ENCODE measurements at places on chromosomes 3 and 15.

- no peak for DNase-seq
These were observed 45.3 kb downstream of the PLS1 start for GRCh38 chr3:142641504-142641903.

- DNase-seq, result no peak
These were observed 411.1 kb downstream of the SOX2 start for GRCh38 chr3:182122779-182123178.

DNA sequence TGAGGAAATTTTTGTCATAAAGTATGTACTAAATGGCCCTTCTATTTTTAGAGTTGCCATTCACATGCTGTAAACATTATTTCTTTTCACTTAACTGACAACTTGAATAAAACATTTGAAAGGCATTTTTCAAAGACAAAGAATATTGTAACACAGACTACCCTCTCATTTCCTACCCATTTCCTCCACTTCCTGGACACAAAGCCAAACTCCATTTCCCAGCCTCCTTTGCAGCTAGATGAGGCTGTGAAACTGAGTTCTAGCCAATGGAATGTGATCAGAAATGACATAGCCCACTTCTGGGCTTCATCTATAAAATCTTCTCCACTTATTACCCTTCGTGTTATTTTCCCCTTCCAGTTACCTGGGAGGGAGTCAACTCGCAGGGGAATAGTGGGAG lies 288.9 kb upstream of the DPH6 start:
- DNase-seq, result no peak

GRCh38 chr3:38141173-38141951 lies 2.9 kb downstream of the MYD88 start:
- no peak for DNase-seq

DNA sequence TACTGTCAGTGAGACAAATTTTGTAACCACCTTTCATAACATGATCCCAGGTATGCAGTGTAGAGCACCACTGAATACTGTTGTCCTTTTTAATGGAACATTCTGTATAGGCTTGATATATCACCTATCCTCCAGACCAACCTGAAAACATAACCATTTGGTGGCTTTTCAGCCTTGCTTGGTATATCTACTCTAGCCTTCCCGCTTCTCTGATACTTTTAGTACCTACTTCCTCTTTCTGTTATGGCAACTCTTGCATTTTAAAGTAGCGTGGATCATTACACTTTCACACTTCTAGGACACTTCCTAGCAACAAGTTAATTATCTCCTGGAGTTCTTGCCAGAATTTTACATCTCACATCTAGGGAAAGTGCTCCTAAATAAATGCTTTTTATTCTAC lies 226.6 kb upstream of the ROBO1 start:
- DNase-seq, result no peak

GRCh38 chr3:184805351-184806038 lies 6.5 kb upstream of the VPS8 start:
- DNase-seq, result no peak

DNA sequence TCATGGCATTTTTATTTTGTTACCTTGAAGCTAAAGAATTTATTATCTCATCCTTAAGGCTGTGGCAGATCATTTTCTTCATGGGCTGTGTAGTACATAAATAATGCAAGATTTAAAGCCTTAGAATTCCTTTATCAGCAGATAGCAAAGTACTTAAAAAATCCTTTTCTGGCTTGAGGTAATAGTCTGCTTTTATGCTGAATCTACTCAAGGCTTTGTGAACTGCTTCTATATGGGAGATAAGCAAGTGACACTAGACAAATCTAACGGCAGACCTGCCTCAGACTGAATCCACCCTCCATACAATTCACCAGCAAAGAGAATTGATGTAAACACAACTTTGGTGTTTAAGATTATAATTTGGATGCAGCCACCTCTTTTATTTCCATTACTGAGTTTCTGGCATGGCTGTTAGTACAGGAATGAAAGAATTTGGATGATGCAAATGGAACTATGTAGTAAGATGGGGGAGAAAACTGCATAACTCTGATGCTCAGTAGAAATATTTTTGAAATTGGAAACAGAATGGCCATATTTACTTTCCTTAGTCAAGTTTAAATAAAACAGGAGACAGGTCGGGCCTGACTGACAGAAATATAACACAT lies 1121.5 kb downstream of the NAALADL2 start:
- DNase-seq, result no peak

DNA sequence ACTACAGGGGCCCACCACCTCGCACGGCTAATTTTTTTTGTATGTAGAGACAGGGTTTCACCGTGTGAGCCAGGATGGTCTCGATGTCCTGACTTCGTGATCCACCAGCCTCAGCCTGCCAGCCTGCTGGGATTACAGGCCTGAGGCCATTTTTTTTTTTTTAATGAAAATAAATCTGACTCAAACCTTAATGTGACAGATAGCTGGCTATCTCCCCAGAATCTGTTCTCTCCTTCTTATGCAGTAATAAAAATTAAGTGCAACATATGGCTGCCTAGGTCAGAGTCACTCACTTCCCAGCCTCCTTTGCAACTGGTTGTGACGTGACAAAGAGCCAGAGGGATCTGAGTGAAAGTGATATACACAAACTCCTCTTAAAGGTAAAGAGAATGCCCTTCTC lies 53.0 kb downstream of the ZNF148 start:
- DNase-seq, result no peak

DNA sequence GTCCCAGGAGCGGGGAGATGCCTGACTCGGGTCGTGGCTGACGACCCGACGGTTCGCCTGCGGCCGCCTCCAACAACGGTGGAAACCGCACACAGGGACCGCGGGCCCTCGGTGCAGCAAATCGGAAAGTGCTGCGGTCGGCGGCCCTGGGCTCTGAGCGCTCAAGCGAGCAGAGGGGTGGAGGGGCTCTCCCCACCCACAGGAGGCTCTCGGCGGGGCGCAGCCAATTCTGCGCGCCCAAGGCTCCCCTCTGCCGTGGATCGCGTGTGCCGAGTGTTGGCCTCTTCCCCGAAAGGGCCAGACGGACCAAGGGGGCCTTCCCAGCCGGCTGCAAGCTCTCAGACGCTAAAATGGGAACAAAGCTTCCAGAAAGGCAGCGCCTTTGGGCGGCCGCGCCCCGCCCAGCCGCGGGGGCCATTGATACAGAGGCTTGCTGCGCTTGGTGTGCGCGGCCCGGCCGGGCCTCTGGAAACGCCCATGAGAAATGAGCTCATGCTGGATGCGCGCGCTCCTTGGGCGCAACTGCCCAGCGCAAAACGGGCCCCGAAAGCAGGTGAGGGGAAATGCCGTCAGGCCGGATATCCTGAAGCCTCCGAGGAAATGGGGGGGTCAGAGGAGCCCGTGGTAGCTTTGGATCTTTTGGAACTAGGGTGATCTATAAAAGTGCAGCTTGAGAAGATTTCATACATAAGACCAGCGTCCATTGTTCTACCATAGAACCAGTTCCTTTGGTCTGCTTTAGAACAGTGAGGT lies 1.2 kb upstream of the GSK3B start:
- DNase-seq, result peak; percentile 85

DNA sequence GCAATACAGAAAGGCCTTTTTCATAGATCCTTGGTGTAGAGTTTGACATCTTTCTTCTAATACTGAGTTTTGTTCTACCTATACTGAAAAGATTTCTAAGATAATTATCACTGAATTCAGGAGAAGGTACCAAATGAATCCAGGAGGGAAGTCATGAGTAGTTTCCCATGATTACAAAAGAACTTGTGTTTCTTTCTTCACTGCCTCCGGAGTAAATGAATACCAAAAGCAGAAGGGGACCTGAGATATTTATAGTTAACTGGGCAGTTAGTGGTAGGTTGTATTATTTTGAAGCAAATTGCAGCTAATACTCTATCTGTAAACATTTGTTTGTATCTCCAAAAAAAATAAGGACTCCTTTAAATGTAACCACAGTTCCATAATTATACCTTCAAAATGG lies 175.4 kb downstream of the SUCNR1 start:
- DNase-seq, result no peak

GRCh38 chr3:141878817-141879216 lies 2.4 kb downstream of the ATP1B3 start:
- no peak for DNase-seq

- DNase-seq, result no peak
These were observed 134.5 kb downstream of the FBN1 start for GRCh38 chr15:48510976-48511375.

GRCh38 chr3:145936971-145937370 lies 224.0 kb downstream of the PLOD2 start:
- DNase-seq, result no peak

DNA sequence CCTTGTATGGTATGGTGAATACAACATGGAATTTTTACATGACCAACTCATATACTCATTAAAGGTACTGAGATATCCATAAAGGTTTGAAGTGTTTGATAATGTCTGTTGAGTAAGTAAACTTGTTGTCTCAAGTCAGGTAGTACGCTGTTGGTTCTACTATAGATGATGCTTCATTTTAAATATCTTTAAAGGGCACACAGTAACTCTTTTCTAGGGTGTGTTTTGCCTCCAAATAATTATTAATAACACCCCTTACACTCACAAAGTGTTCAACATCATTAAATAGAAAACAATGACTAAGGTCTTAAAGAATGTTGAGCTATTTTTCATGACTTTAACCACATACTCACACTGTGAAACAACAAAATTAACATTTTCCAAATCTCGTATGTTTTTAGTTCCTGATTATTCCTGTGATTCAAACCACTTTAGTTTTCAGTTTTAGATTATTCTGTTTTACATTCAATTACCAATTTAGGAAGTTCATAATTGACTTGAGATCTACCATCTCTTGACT lies 220.0 kb upstream of the NANOGP8 start:
- DNase-seq, result no peak

DNA sequence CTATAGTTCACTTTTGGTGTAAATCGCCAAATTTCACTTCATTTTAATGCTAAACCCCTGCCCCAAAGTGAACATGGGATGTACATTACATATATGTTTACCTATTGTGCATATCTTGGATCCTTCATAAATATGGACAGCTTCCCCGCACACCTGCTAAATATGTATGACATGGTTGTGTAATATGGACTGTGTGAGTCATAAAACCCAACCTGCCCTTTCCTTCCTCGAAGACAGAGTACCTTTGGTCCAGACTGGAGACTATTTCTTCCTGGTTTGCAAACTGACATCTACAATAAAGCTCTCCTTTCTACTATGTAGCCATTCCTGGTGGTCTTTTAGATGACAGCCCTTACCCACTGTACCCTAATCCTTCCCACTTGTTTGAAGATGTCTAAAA lies 12.4 kb downstream of the ACTC1 start:
- no peak for DNase-seq

GRCh38 chr15:59249816-59250215 lies 43.2 kb downstream of the LDHAL6B start:
- no peak for DNase-seq

GRCh38 chr3:124559846-124560574 lies 170.2 kb upstream of the UMPS start:
- DNase-seq, result peak; percentile 53

GRCh38 chr15:50143255-50143860 lies 24.3 kb upstream of the ATP8B4 start:
- DNase-seq, result no peak

DNA sequence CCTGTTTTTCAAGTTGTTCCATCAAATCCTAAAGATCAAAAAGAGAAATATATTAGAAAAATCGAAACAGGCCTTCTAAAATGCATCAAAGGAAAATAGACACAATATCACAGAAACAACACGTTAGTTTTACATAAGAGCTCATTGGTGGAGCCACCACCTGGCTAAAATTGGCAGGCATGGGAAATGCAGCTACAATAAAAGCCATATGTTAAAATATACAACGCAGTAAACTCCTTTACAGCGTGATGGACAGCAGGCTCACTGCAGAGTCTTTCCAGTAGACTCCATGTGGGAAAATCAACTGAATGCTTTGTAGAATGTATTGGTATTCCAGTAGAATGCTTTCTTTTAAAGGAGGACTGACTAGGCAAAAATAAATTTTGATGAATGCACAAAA lies 40.9 kb upstream of the MYO5C start:
- DNase-seq, result no peak

DNA sequence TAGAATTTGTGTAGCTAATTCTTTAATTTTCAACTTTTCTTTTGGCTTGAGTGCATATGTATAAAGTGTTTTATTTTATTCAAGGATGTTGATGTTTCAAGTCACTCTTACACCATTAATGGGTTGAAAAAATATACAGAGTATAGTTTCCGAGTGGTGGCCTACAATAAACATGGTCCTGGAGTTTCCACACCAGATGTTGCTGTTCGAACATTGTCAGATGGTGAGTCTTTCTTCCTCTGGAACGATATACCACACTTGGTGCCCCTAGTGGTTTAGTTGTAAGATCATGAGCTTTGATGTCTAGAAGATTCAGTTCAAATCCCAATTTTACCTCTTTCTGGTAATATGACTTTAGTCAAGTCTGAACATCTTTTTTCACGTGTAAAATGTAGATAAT lies 119.3 kb downstream of the HCN4 start:
- DNase-seq, result no peak

- DNase-seq, result no peak
These were observed 153.4 kb downstream of the CBLB start for GRCh38 chr3:105715372-105715771.

DNA sequence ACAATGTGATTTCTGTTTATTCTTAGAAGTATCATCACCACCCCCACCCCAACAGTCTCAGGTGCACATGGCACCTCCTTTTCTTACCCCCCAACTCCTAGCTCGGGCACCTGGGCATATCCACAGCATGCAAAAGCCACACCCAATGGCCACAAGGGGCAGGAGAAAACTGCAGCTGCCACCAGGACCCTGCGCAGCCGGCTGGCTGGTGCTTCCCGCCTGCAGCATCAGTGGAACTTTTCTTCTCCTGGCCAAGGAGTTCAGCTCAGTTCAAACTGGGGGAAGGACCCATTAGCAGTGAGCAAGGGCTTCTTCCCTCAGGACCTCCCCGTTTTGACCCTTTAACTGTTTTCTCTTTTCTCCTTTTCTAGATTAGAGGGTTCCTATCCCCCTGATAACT lies 44.8 kb downstream of the TM4SF18 start:
- no peak for DNase-seq

- DNase-seq, result no peak
These were observed 793.0 kb downstream of the EDEM1 start for GRCh38 chr3:5980475-5980874.

DNA sequence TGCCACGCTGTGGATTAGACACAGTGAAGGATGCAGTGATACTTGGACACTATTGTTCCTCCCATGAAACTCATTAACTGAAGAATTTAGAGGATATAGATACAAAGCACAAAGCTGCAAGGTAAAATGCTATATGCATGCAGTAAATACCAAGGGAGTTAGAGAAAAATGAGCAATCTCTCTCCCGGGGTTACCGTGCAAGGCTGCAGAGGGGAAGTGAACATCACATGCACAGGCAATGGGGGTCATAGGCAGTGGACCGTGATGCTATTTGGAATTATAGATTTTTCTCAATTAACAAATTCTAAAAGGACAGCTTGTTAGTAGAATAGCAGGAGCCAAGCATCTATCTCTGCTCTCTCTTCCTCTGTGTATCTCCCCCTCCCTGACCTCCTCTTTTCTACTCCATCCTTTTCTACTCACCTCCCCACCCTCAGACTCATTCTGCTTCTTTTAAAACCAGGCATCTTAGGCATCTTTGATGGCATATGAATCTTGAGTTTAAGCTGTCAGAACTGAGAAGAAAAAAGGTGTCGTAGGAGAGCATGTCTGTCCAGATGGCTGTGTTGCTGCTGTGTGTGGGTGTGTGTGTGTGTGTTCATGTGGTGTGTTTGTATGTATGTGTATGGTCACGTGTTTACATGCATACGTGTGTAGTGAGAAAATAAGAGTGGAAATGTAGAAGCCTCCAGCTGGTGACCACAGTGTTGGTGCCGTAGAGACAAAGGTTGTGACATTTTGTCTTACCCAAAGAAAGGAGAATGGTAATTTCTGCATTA lies 339.0 kb downstream of the EPHB1 start:
- DNase-seq, result no peak

GRCh38 chr3:53166781-53167291 lies 5.8 kb downstream of the PRKCD start:
- DNase-seq, result no peak
